ENCODE measurements at places on chromosomes 13 and 19.

DNA sequence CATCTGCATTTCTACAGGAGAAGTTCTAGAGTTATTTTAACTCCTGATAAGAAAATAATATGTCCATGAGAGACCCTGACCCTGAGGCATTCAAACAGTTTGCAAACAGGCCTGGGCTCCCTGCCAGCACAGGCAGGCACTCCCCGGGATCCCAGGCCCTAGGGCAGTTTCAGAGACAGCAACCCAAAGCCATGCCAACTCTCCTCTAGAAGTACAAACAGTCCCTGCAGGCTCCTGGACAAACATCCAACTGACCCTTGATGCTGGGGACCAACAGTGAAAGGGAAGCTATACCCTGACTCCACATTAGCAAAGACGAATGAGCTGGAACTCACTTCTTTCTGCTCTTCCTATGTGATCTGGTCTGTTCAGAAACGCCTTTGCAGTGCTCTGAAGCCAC, 44.8 kb downstream of the CCDC70 start:
- H3K4me3 ChIP-seq, result no peak overlapping the region
- no peaks in the 10 kb centered on the region for H3K27me3 ChIP-seq
- H3K4me1 ChIP-seq, result peaks cover 2% of the 10 kb centered on the region
- no peak overlapping the region for H3K27ac ChIP-seq
- no peak for DNase-seq
- H3K36me3 ChIP-seq, result no peaks in the 10 kb centered on the region

GRCh38 chr19:48548253-48548911, 3.6 kb upstream of the SULT2B1 start:
- no peak for DNase-seq
- H3K4me3 ChIP-seq, result no peak overlapping the region
- no peaks in the 10 kb centered on the region for H3K36me3 ChIP-seq

DNA sequence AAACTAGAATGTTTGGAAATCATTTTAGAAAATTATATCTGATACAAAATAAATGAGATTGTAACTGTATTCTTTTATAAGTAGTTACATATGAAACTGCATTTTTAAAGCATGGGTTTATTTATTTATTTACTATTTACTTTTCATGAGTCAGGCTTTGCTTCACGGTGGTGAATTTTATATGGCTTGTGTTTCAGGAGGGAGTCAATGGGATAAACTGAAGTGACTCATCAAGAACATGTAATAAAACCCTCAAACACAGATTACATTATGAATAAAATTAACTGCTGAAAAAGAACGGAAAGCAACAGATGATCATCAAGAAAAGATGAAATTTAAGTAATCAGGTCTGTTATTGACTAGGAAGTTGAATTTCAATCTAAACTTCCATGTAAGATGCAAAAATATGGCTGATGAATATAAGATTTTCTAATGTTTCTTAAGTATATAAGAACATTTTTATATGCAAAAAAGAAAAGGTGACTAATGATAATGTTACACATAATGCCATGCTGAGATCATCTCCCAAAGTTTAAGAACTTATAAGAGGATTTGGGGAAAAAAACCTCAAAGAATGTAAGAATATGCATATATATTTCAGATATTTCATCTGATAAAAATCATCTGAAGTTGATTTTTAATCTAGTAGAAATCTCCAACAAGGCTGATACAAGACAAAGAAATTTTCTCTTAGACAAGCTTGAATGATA, 383.6 kb downstream of the SLITRK1 start:
- no peaks in the 10 kb centered on the region for H3K27me3 ChIP-seq
- no peak for DNase-seq
- no peaks in the 10 kb centered on the region for H3K4me1 ChIP-seq
- H3K27ac ChIP-seq, result no peak overlapping the region
- H3K36me3 ChIP-seq, result no peaks in the 10 kb centered on the region

DNA sequence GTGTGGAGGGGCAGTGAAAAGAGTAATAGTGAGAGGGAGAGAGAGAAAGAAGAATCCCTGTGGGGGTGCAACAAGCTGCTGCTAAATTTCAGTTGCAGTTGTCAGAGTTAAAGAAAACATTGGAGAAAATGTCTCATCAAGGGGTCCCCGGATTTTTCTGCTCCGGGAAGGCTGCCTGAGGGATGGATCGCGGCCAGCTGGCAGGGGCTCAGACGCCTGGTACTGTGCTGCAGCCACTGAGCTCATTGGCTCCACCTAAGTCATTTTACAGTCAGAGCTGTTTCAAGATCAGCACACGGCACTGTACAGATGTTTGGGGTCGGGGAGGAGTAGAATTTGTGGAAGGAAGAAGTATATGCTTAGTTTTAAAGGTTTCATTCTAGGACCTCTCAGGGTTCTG, 106.2 kb downstream of the SHISA2 start:
- no peak for DNase-seq
- H3K36me3 ChIP-seq, result no peaks in the 10 kb centered on the region
- no peaks in the 10 kb centered on the region for H3K27me3 ChIP-seq
- no peak overlapping the region for H3K27ac ChIP-seq
- H3K4me1 ChIP-seq, result no peaks in the 10 kb centered on the region

GRCh38 chr13:102724923-102725322, 30.1 kb upstream of the METTL21C start:
- no peak overlapping the region for H3K4me3 ChIP-seq
- no peaks in the 10 kb centered on the region for H3K36me3 ChIP-seq
- peak; percentile 14 for DNase-seq
- no peak overlapping the region for H3K27ac ChIP-seq
- H3K27me3 ChIP-seq, result no peaks in the 10 kb centered on the region
